ENCODE measurements at places on chromosomes 1 and 21. TPM values are rescaled to one million over a fixed set of nuclear protein-coding genes. Genes with fewer than 3 reads are reported as not detected.

- no peak for DNase-seq
Measured at GRCh38 chr1:170225781-170226530, 80.2 kb downstream of the NTMT2 start.

PAQR6 gene
- not detected for total RNA-seq

C8B gene
- total RNA-seq: not detected

C1orf167 gene
- not detected for total RNA-seq

TACSTD2 gene
- total RNA-seq: not detected

GRCh38 chr21:42022091-42022430, 11.9 kb upstream of the ZBTB21 start:
- no peak for DNase-seq

CELSR2 gene
- 9.3 TPM for total RNA-seq

PGLYRP4 gene
- not detected for total RNA-seq

DNA sequence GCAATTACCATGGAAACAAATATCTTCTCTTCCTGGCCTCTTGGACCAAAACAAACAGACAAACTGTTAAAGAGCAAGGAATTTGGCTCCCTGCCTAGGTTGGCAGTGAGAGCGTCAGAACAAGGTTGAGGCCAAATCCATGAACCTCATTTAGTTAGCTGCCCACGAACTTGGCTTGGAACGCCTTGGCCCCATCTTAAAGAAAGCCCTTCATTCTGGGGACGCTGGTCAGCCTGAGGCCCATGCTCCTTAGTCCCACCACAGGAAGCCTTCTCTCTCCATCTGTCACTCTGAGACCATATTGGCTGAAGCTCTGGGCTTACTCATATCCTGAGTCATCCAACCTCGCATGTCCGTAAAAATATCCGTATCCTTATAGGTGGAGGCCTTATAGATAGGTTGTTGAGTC, 62.4 kb upstream of the DIRAS3 start:
- no peak for DNase-seq

ZNF697 gene
- total RNA-seq: 11.9 TPM

DNA sequence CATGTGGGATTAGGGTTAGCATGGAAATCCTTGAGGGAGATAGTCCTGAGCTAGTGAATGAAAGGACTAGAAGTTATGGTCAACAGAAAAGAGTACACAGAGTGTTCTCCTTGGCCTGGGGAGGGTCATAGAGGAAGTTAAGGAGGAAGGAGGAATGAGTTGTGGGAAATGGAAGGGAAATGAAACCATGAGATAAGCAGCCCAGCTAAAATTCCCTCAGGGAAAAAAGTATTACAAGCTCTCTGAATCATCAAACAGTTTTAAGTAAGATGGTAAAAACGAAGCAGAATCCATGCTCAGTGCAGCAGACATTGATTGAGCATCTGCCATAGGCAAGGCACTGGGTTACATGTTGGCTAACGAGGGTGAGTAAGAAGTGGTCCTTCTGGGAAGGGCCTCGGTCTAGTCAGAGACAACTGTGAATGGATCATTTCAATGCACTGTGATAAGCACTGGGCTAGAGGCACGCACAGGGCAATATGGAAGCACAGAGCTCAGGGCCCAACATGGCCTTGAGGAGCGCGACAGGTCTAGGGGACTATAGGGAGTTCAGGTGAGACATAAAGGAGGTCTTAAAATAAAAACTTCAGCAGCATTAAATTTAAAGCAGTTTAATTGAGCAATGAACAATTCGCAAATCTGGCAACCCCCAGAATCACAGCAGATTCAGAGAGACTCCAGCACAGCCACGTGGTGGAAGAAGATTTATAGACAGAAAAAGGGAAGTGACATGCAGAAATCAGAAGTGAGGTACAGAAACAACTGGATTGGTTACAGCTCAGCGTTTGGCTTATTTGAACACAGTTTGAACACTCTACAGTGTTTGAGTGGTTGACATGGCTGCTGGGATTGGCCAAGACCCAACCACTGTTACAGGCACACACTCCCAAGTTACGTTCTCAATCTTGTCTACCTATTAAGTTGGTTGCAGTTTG, 219.5 kb downstream of the HLX start:
- no peak for DNase-seq

TSSK3 gene
- total RNA-seq: not detected

GRCh38 chr1:10185759-10186158, 24.6 kb upstream of the KIF1B start:
- DNase-seq: no peak

DNA sequence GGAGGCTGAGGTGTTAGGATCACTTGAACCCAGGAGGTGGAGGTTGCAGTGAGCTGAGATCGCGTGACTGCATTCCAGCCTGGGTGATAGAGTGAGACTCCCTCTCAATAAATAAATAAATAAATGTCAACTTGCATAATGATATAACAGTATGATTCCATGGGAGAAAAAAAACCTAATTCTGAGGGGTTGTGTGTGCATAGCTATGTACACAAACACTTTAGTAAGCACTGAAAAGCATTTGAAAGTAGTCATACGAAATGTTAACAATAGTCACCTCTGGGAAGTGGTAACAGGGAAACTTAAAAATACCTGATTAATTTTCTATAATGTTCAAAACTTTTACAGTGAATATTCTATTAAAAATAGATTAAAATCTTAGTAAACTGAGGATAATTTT, 43.2 kb downstream of the ANKRD13C start:
- DNase-seq: no peak

KRTCAP2 gene
- 60.8 TPM for total RNA-seq

DNA sequence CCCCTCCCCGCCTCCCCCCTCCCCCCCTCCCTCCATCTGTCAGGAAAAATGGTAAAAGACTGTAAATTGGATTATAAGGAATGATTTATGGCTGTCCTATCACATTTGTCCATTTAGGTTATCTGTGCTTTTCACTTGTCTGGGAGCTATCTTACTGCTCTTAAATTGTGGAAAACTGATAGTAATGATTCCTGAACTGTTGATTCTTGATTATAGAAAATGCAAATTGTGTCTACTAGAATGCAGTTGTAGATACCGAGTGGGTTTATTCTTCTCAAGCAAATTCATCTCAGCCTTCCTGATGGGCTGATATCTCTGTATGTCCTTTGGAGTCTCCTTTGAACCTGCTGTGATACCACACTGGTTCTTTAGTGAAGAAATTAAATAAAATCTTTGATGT, 12.3 kb downstream of the RYR2 start:
- no peak for DNase-seq

Data from stomach (tissue), 19 donors.